ENCODE measurements at places on chromosomes 1 and 21.

GRCh38 chr21:17548262-17548661 is 35.4 kb downstream of the CXADR start:
- DNase-seq, result no peak

DNA sequence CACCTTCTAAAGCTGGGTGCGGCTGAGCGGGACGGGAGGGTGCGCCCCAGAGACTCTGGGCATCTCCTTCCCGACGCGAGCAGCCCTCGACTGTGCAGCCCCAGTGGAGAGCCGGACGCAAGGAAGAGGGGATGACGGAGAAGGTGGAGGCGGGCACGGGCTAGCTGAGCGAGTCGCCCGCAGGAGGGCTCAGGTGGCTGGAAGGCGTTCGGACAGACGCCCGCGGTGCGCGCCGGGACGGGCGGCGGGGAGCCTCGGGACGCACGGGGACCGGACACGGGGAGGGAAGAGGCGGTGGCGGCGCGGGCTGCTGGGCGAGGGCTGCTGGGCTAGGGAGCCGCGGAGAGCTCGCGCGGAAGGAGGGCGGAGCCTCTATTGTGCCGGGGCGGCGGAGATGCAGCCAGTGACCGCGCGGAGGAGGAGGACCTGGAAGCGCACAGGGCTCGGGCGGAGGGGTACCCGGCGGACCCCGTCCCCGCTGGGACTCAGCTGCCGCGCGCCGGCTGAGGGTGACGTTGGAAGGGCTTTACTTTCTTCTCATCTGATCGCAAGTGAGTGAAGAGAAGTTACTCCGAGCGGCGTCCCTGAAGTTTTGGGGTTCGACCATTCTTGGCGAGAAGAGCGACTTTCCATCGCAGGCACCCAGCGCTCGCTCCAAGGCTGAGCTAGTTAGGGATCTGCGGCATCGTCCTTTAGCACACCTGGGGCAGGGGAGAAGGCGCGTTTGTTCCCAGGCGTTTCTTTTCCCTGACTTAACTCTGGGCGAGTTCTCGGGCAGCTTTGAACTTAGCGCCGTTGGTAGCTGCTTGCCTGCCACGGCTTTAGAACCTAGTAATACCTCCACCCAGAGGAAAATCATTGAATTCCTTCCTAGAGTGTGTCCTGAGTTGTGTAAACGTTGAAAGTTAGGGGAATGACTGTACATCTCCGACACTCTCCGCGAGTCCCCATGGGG is at the start of gene OLFML2B:
Gene OLFML2B (minus strand): TSS at position 323 of the 955 bp plus-strand sequence. CDS start 439 bp downstream, outside the sequence.
- DNase-seq, result peak; percentile 73

DNA sequence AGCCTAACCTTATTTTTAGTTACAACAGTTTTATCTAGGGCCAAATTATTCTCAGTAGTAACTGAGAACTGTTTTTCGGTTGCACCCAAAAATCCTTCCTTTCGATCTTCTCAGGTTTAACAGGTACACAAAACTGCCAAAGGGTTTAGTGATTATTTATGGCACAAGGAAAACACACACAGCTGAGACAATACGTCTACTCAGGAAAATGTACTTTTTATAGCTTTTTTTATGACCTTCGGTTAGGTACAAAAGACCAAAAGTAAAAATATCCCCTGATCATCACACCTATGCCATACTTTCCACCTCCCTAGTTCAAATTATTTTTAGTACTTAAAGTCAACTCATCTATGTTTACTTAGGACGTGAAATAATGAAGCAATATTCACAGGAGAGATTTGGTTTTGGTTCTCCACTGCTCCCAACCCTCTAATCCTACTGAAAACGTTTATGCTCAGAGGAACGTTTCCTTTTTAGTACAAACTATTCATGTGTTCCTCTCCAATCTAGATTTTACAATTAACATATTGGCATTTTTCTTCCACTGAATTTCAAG is 48.7 kb downstream of the TTLL7 start:
- no peak for DNase-seq

DNA sequence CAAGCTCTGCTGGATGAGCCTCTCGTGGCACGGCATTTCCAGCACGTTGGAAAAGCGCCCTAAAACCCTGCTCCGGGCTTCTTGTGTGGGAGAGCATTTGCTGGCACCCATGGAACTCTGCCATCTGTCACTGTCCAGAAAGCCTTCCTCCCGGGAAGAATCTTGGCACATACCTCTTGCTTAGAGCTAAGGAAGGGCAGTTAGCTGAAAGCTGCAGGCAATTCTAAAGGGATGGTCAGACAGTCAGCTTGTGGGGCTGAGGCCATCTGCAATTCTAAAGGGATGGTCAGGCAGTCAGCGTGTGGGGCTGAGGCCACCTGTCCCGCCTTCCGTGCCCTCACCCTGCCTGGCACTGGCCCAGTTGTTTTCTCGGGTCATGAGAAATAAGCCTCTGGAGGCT is 139.0 kb upstream of the TMEM51 start:
- DNase-seq, result no peak

DNA sequence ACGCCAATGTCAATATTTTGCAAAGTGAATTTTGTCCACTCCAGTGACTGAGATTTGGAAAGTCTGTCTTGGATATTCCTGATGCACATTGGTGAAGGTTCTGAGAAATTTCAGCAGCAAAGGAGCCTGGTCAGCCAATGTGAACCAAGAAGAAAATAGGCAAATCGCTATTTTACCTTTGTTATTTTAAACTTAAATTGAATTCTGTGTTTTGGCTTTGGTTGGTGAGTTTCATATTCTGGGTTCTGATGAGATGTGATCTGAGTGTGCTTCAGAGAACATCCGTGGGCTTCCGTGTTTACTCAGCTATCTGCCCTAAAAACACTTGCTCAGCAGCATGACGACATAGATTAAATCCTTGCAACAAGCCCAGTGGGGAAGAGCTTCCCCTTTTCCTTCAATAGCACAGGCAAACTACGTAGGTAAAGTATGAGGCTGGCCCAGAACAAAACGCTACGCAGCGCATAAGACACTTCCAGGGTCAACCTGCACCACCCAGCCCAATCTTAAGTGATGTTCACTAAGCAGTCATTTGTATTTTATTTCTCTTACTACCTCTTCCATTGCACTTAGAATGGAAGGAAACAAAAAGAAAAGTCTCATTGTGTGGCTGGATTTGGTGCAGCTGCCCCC is 176.4 kb upstream of the KAZN start:
- no peak for DNase-seq

GRCh38 chr1:20978413-20978812 is 191.3 kb upstream of the HP1BP3 start:
- DNase-seq, result no peak
